ENCODE measurements at places on chromosomes 7 and 10.

- no peak for DNase-seq
Observed at GRCh38 chr7:37372750-37373149, 75.9 kb downstream of the ELMO1 start.

DNA sequence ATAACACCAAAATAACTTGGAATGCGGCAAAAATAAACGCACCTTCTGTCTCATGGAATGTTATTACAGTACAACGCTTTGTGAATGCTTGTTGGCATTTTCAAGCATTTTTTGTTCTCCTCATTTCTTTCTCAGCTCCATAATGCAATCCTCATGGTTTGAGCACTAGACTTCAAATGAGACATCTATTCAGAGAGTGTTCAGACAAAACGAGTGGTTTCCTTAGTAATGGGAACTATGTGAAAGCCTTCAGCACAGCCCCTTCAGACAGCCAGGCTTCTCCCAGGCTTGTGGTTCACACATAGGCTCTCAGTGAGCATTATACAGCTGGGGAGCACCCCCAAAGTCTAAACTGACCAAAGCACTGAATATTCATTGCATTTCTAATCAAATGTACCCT is 8.6 kb upstream of the LRRN3 start:
- DNase-seq, result no peak

- no peak for DNase-seq
Observed at GRCh38 chr10:980468-981093, 7.7 kb upstream of the GTPBP4 start.

GRCh38 chr10:52649511-52649910 is 123.1 kb downstream of the MBL2 start:
- no peak for DNase-seq

GRCh38 chr7:154928136-154929005 is 74.6 kb downstream of the PAXIP1 start:
- DNase-seq, result no peak

DNA sequence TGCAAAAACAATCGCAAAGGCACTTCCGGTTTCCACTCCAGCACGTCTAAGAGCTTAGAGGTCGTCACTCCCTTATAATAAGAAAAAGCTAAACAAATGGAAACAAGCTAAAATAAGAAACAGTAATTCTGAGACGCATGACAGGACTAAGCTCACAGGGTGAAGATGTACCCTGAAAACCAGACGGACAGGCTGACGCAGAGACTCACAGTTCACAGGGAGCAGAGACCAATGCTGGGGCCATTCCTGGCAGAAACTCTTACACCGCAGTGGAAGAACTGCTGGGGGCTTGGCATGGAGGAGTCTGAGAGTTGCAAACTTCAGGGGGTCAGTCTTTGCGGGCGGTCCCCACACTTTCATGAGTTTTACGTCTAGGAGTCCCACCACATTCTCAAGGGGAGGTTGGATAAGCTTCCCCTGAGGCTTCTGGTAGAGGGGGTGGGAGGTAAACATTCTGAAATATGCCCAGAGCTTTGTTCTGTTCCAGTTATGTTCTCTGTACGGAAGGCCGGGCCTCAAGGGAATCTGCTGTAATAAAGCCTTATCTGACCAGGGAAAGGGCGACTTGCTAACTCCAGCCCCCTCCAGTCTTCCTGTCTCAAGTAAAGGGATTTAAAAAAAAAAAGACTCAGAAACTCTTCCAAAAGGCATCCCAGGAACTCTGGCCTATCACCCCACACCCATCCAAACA is 47.8 kb downstream of the BRI3 start:
- DNase-seq, result no peak

GRCh38 chr10:86979977-86980448 is 11.7 kb downstream of the ADIRF start:
- no peak for DNase-seq

GRCh38 chr7:91351374-91351773 is 87.1 kb downstream of the FZD1 start:
- no peak for DNase-seq

DNA sequence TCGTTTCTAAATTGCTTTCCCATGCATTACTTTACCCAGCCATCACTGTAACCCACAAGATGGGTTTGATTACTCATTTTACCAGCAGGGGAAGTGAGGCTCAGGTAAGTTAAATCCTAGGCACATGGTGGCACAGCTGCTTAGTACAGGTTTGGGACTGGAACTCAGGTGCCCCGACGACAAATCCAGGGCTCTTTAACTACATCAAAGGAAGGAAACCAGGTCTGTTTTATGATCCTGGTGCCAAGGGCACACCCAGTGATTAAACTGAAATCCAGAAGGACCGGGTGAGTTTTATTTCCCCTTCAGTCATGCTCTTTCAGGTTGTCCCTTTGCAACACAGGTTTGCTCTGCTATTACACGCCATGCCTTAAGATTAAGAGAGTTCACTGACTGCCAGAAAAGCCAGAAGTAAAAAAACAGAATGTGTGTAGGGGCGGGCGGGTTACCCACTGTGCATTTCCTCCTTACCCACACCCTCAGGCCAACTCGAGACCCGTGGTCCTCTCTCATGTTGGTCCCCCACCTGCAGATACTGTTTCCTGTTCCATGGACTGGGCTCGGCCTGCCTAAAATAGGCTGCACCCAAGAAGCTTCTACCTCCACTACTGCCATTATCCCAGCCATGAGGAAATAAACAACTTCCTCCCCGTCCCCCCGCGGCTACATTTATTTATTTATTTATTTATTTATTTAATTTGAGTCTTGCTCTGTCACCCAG is 55.1 kb upstream of the KDM7A start:
- DNase-seq, result no peak

GRCh38 chr10:51789903-51790302 is 90.5 kb upstream of the CSTF2T start:
- DNase-seq, result peak; percentile 56

DNA sequence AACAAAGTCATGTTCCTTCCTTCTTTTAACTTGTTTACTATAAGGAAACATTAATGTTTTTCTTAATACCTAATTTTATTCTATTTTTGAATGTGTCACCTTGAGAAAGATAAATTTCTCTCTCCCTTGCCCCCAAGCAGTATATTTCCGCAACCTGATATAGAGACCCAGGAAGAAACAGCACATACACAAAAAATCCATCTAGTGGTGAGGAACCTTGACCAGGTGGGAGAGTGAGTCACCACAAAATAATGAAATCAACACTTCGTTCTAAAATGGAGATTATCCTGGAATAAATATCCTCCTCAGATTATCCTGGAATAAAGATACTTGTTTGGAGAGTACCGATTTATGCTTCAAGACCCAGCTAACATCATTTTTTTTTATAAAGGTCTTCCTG is 232.9 kb upstream of the PTN start:
- no peak for DNase-seq

- DNase-seq, result peak; percentile 22
Observed at GRCh38 chr10:47282005-47282656, 17.9 kb upstream of the GDF10 start.

GRCh38 chr10:127802531-127803095 is 65.6 kb downstream of the FOXI2 start:
- no peak for DNase-seq

DNA sequence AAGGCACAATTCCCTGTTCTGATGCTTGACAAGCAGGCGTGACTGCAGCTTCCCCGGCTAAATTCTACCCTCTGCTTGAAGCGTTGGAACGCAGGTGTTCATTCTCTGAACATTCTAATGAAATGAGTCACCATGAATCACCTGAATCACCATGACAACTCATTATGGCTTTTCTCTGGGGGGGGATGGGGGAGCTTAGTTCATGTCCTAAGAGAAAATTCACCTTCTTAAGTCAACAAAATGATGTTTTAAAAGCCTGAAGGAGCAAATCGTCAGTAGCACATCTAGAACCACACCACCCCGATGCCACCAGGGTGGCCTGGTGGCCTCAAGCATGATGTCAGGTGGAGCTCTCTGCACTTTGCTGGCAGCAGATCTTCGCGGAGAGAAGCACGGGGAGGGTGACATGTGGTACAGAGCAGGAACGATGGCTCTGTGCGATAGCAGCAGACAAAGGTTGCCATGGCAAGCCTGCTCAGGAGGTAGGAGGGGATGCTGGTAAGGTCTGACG is 33.7 kb downstream of the DDC start:
- DNase-seq, result peak; percentile 78

- DNase-seq, result no peak
Observed at GRCh38 chr10:119466655-119467054, 75.9 kb downstream of the RGS10 start.

GRCh38 chr7:128197589-128197988 is 43.5 kb upstream of the LEP start:
- no peak for DNase-seq

GRCh38 chr10:112115781-112116385 is 67.7 kb downstream of the GPAM start:
- no peak for DNase-seq

DNA sequence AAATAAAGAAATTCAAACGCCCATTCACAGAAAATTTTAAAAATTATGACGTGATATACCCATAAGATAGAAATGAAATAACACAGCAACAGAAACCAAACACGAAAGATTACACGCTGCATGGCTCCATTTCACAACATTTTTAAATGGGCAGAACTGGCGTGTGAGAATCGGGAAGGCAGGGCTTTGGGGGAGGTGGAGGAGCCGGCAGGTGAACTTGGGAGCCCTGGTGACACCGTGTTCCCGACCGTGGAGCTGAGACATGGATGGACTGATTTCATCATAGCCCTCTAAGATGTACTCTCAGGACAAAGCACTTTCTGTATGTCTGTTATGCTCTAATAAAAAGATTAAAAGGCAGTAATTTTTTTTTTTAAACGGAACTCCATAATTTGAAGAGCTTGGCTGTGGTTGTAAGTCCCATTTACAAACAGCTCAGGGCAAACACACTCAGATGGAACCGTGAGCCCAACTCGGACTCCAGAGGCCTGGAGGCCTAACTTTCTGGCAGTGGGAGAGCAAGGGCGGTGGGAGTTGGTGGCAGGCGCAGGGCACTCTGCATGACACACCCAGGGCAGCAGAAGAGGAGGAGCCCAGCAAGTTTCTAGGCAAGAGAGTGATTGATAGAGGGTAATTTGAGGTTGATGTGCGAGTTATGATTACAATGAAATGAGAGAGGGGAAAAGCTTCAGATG is 203.4 kb downstream of the MAD1L1 start:
- DNase-seq, result no peak

GRCh38 chr7:144826208-144826607 is 9.6 kb downstream of the TPK1 start:
- DNase-seq, result no peak

DNA sequence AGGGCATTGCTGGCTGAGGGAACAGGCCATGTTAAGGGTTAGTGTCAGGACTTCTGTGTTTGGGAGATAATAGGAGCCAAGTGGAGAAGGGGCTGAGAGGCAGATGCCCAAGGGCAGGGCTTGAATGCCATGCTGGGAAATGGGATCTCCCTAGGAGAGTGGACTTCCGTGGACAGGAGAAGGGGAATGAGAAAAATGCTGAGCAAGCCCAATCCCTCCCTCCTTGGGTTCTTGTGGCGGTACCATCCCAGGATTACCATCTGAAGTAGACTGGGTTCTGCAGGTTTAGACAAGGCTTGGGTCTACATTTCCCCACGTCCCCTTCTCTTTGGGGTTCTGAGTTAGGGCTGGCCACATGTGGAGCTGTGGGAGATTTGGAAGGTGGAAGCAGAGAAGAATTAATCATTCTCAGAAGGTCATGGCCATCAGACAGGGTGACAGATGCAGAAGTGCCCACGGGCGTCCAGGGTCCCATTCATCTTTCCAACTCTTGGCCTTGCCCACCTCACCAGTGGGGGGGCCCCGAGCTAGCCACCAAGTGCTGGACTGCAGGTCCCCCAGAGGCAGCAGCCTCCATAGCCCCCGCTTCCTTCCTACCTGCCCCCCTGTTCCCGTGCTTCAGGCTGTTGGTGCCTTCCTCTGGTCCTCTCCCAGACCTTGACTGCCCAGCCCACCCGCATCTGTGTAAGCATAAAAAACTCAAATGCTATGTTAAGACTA is 354.8 kb downstream of the RPS24 start:
- DNase-seq, result no peak

GRCh38 chr7:115613836-115614235 is 416.7 kb downstream of the TFEC start:
- no peak for DNase-seq

DNA sequence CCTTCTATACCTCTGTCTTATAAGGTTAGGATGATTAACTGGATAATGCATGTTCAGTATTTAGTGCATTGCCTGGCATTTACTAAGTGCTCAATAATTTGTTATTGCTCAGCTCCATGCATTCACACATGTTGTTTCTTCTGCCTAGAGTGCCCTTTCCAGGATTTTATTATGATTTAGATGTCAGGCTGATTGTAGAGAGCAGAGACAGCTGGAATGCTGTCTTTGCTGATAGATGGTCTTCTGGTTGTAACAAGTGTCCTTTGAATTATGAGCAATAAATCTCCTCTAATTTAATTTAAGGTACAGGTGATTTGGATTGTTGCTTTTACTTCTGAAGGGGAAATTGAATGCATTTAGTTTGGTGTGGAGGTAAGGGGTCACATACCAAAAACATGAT is 548.0 kb downstream of the MAGI2 start:
- no peak for DNase-seq

GRCh38 chr10:46096909-46097575 is 51.0 kb upstream of the MSMB start:
- DNase-seq, result no peak

GRCh38 chr7:144791488-144791887 is 44.4 kb downstream of the TPK1 start:
- no peak for DNase-seq

DNA sequence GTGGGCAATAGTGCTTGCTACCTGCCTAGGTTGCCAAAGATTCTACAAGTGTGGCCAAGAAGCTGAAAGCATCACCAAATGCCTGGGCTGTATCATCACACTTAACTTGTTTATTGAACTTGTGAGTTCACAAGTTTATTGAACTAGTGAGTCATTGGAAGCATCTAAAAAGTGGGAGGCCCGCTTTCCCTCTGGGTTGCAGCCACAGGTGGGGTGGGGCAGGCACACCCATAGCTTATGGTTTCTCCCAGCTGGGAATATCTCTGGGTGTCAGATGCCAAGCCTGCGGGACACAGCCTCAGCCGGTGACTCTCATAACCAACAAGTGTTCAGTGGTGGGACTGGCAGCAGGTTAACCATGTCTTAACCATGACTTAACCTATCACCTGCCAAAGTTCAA is 145.9 kb upstream of the FAM13C start:
- DNase-seq, result no peak

- DNase-seq, result no peak
Observed at GRCh38 chr7:39952374-39952773, 2.3 kb downstream of the CDK13 start.

- no peak for DNase-seq
Observed at GRCh38 chr7:55527307-55527706, 45.0 kb downstream of the VOPP1 start.
